ELR (cell line): ENCODE measurements at places on chromosomes 6 and 20.

DNA sequence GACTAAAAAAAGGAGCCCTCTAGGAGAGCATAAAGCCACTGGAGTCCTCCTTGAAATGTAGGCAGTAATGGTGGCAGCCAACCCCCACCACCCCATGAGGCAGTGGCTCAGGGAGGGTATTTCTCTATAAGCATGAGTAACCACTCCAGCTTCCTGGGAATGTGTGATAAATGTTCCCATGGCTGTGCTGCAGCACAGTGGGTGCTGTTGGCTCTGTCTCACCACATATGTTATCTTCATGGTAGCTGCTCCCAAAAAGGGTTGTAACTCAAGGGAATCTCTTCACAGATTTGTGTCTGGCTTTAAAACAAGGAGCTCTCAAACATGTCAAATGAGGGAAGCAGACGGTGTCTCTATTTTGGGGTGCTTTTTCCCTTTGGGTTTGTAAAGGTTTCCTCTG is 7.5 kb upstream of the PHACTR1 start:
- peak; percentile 92 for DNase-seq

DNA sequence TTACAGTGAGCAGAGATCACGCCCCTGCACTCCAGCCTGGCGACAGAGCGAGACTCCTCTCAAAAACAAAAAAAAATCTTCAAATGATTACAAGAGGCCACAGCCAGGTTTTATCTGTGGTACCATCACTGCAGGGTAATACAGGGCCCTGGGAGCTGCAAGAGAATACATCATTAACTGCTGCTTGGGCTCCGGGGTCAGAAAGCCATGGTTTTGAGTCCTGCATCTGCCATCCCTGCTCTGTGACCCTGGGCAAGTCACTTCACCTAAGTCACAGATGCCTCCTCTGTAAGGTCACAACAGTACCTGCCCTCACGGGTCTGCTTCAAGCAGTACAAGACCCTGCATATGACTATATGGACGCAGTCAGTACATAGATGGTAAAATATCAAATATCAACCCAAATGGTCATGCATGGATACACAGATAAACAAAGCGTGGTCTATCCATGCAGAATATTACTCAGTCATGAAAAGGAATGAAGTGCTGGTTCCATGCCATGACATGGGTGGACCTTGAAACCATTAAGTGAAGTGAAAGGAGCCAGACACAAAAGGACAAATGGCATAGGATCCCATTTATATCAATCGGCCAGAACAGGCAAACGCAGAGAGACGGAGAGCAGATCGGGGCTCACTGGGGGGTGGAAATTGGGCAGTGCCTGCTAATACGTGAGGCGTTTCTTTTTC is 83.6 kb downstream of the NFATC2 start:
- no peak for DNase-seq

- peak; percentile 90 for DNase-seq
These were observed 39.6 kb downstream of the VEGFA start for GRCh38 chr6:43809417-43810305.

DNA sequence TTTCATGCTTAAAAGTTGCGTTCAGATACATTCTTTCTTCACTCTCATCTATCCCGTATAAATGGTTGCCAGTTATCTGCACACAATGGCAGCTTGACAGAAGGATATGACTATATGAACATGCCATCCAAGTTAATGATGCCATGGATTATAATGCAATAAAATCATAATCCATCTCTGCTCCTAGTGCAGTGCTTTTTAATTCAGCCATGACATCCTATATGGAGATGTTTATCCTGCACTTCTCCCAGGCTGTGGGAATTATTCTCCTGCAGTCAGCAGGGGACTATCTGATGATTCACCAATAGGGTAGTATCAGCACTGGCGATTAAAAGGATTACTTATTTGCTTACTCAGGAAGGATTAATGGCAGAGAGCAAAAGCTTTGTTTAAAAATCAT is 273.8 kb downstream of the SAMD5 start:
- peak; percentile 41 for DNase-seq

DNA sequence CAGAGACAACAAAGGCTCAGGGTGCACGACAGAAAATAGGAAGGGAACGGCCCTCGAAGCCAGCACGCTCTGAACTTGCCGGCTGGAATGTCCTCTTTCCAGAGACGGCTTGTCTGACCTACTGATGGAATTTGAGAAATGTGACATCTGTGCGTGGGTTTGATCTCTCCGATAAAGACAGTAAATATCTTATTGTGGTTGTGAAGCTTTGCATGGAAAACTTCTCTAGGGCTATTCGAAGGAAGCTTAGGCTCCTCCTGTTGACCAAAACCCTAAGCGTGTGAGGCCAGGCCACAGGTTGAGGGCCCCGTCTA is 247.3 kb downstream of the ZNF217 start:
- DNase-seq, result no peak

GRCh38 chr6:88983532-88983931 is 20.1 kb upstream of the RNGTT start:
- DNase-seq, result peak; percentile 51

- DNase-seq, result no peak
These were observed 46.9 kb downstream of the LAMA2 start for GRCh38 chr6:128929869-128930268.

GRCh38 chr6:125254321-125254720 is 47.4 kb downstream of the HDDC2 start:
- DNase-seq, result no peak

DNA sequence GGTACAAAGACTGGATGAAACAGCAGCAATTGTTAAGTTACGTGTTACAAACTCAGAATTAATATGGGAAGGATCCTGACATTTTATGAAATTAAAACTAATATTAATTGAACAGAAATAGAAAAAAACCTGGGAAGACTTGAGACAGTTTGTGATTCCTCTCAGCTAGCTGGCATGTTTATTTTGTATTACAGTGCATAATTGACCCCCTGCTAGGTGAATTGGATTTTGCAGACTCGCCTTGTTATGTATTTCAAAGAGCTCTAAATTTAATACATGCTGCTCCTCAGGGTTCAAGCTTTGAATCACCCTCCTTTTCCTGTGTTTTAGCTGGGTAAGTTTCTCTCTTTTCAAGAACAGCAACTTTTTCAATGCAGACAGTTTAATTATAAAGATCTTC is 339.4 kb downstream of the PLCB1 start:
- no peak for DNase-seq

DNA sequence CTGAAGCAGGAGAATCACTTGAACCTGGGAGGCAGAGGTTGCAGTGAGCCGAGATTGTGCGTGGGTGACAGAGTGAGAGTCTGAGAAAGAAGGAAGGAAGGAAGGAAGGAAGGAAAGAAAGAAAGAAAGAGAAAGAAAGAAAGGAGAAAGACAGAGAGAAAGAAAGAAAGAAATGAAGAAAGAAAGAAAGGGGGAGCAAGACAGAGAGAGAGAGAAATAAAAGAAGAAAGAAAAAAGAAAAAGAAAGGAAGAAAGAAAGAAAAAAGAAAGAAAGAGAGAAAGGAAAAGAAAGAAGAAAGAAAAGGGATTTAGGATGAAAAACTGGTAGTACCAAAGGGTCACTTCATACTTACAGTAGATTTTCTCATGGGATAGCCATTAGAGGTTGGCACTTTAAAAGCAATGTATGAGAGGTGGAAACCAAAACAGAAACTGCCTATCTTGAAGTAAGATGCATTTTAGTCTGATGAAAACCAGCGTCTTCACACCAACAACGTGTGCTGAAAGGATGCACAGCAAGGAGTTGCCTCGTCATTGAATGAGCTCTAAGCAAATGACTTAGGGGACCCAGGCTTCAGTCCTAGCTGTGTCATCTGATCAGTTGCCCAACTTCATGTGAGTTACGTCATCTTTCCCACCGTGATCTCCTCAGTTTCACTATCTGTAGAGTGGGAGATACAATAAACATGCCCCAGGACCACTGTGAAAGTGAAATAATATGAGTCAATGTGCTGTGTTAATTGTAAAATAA is 133.9 kb upstream of the NEDD9 start:
- no peak for DNase-seq

- no peak for DNase-seq
These were observed 148.2 kb upstream of the KCNG1 start for GRCh38 chr20:51171141-51171540.

GRCh38 chr6:35737413-35738211 is 780 bp downstream of the ARMC12 start:
- DNase-seq, result peak; percentile 86

DNA sequence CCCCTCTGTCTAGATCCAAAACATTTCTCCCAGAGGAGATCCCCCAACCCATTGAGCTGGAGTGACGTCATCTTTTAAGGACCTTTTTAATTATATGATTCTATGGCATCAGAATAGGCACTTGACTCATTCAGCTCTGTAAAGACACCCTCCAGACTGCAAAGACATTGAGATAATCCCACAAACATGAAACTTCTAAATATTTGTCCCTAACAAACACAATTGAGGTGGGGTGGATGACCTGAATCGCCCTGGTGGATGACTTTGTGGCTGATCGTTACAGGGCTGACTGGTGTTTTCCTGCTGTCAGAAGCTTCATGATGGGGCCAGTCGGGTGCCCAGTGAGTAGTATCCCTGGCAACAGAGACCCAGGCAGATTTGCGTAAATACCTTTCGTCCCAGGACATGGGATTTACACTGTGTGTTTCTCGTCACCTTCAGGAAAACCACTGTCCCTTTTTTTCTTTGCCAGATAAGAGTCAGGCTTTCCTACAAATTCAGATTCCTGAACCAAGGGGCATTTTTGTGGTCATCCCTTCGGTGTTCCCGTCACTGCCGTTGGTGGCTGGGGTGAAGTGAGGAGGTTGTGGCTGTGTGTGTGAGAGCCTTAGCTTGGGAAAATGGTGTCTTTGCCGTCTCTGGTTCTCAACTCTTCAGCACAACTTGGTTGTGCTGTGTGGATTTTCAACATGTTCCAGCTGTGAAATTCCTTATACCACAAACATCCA is 5.3 kb upstream of the PCK1 start:
- no peak for DNase-seq

- DNase-seq, result peak; percentile 76
These were observed 37.7 kb upstream of the DEFB112 start for GRCh38 chr6:50087231-50087954.

DNA sequence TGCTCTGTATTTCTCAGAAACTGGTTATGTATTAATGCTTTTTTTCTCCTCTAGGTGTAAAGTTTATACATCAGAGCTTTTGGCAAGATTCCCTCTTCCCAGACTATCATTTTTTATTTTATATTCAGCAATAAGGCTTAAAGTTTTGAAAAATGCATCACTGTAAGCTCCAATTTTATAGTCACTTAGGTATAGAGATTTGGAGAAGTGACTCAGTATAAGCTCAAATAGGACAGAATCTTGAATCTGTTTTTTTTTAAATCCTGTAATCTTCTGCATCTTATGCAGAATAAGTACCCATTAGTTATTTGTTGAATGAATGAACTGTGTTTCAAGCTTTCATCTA is 1.0 kb downstream of the NCOA7 start:
- DNase-seq, result no peak

GRCh38 chr6:21087188-21087587 is 506.4 kb upstream of the SOX4 start:
- DNase-seq, result no peak

DNA sequence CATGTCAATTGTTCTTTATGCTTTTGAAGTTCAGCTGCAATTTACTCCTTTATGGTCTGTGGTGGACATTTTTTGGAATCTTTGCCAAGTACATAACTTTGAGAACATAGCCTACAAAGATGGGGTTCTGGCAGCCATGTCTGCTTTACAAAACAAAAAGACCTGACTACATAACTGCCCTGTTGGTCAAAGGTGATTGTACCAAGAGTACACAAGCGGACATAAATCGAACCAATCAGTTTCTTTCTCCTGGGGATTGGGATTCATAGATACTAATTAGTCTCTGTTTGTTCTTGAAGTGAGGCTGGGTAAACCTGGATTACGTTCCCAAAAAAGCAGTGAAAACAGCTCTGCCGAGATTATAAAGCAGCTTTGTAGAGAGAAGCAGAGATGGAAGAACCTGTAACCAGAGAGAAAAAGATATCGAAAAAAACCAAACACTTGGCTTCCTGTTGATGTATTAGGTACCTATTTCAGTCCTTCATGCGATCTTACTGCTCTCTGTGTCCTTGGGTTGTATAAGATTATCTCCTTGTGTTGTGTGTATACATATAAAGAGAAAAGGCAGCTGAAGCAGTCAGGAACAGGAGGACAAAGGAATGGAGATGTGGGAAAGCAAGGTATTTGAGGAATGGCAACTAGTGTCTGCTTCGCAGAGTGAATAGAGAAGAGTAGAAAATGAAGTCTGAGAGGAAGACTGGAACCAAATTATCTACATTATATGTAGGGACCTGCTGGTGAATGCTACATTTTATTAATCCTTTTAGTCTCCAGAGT is 2.7 kb upstream of the ZFAND3 start:
- no peak for DNase-seq

- peak; percentile 24 for DNase-seq
These were observed 483.2 kb downstream of the QKI start for GRCh38 chr6:163897669-163898068.

GRCh38 chr6:135196739-135197510 is 15.8 kb downstream of the MYB start:
- no peak for DNase-seq

GRCh38 chr20:35311409-35311808 is 19.2 kb upstream of the FAM83C start:
- DNase-seq, result peak; percentile 96

DNA sequence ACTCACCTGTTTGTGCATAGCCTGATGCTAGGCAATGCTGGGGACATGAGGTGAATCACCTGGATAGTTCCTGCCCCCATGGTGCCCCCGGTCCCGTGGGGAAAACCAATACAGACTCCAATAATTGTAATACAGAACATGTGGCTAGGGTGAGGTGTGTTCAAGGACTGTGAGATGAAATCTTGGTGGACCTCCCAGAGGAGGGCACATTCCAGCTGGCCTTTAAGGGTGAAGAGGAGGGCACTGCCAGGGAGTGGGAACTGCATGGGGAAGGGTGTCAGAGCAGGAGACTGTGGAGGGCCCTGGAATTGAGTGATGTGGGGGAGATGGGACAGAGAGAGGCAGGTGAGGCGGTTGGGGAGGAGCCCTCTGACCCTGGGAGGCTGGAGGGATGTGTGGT is 2.5 kb downstream of the COX4I2 start:
- DNase-seq, result no peak

DNA sequence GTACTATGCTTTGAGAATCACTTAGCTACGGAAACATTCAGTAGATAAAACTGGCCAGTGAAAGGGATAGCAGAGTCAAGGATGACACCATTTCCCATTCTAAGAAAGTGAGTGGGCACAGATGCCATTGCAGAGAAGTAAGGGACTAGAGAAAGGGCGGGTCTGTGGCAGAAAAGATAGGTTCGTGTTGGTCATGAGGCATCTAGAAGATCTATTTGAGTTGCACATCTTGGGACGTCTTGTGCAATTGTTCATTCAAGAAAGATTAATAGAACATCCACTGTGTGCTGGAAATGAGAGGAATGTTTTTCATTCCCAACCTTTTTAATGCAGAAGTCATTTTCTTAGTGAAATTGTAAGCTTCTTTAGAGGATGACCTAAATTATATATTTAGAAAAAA is 161.7 kb downstream of the PLCB1 start:
- no peak for DNase-seq

GRCh38 chr20:11838076-11838636 is 79.5 kb upstream of the BTBD3 start:
- no peak for DNase-seq

DNA sequence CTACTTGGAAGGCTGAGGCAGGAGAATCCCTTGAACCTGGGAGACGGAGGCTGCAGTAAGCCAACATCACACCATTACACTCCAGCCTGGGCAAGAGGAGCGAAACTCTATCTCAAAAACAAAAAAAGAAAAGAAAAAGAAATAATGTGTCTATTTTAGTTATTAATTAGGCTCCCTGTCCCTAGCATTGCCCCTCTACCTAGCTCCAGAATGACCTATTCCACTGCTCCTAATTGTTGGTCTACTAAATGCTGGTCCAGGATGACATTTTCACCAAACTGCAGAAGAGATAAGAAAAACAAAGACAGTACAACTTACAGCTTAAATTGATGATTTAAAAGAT is 429.7 kb upstream of the SOX4 start:
- no peak for DNase-seq
